CD4-positive, alpha-beta T cell treated with Interleukin-4 for 1 hour (primary cell): ENCODE measurements at places on chromosomes 7 and 10.

DNA sequence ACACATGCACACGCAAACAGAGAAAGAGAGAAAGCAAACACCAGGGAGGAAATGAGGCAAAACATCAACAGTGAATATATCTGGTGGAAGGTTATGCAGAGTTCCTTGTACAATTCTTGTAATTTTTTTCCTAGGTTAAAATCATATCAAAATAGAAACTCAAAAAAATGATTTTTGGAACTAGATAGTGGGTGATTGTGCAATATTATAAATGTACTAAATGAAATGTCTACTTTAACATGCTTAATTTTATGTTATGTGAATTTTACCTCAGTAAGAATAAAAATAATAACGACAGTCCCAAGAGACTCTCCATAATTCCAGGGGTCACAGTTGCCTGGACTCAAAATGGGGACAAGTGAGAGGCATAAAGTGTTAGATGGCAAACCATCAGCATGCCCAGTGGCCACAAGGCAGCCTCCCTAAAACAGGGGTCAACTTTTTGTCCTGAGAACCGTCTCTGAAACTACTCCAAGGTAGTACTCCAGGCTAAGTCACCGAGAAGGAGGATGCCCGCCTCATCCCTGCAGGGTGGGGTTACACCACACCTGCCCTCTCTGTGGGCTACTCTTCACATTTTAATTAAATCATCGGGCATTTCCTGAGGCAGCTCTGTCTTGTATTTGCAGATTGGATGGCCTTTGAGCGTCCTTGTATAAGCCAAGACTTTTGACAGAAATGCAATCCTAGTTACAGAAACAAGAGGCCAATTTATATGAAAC, 267.7 kb downstream of the ELMO1 start:
- no peak for DNase-seq

DNA sequence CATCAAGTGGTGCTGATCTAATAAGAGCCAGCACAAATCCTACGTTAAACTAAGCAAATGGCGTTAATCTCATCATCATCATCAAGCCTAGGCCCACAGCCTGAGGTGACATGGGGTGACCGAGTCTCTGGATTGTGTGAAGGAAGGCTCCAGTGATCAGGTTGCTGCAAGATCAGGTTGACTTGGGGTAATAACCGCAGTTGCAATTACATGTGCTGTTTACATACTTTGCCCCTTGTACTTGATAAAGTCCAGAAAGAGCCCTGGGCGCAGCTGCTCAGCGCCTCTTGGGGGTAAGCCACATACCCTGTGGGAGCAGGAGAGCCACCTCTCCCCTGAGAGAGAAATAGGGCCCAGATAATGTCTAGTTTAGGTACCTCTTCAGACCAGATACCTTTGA, 228.1 kb downstream of the WDR11 start:
- no peak for DNase-seq

DNA sequence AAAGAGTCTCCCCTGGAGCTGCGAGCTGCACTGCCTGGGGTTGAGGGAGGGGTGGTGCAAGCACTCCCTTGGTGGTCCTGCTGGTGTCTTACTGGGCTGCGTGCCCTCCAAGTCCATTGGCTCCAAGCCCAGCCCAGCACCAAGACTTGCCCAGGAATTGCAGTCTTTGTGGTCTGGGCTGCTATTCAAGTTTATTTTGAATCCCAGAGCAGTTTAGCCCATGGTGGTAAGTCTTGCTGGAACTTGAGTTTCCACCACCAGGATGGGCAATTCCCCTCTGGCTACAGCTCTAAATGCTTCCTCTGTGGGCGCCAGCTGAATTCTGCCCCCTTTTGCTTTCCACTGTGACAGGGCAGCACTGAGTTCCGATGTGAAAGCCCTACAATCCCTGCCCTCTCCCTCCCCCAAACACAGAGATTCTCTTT, 25.1 kb downstream of the GALNT11 start:
- DNase-seq = no peak

GRCh38 chr10:29688230-29688661, 53.5 kb upstream of the SVIL start:
- no peak for DNase-seq

DNA sequence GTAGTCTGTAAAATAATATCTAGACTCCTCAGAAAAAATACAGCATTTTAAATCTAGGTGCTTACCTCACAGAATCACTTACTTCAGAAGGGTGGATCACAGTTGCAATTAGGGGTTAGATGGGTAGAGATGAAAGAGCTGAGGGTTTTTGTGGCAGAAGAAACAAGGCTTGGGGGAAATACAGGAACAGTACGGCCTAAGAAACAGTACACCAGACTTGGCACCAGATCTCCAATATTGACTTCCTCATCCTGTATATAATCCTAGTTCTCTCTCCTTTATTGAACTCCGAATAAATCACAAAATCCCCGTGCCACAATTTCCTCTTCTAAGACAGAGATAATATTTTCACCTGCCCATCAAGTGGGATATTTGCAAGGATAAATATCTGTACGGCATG, 14.3 kb downstream of the CEP41 start:
- no peak for DNase-seq

GRCh38 chr10:110304394-110304779, 333 bp downstream of the SMNDC1 start:
- DNase-seq = no peak

- no peak for DNase-seq
Observed at GRCh38 chr10:131290781-131291180, 20.7 kb downstream of the TCERG1L start.

GRCh38 chr7:75965617-75966016, 28.8 kb downstream of the TMEM120A start:
- DNase-seq = no peak

DNA sequence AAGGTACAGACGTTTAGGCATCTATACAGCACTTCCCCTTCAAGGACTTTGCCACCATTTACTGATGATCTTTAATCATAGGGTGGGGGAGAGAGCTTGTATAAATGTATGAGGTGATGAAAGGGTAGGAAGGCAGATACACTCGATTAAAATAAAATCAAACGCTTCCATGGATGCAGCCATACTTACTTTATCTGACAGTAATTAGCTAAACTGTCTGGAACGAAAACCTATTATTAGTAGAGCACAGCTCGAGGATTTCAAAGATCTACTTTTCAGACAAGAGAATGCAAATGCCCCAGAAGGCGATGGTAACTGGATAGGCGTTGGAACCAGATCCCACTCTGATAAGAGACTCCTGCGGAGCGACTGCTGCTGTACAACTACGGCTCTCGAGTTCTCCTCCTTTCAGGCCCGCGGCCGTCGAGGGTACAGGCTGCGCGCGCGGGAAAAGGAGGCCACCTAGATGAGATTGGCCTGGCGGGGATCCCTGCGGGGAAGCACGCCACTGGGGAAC, 3.1 kb upstream of the NKX2-3 start:
- no peak for DNase-seq
